ENCODE measurements at places on chromosomes 11 and 22.
A peak's percentile ranks its signal among the peaks of the same experiment; 100 is the strongest.

DNA sequence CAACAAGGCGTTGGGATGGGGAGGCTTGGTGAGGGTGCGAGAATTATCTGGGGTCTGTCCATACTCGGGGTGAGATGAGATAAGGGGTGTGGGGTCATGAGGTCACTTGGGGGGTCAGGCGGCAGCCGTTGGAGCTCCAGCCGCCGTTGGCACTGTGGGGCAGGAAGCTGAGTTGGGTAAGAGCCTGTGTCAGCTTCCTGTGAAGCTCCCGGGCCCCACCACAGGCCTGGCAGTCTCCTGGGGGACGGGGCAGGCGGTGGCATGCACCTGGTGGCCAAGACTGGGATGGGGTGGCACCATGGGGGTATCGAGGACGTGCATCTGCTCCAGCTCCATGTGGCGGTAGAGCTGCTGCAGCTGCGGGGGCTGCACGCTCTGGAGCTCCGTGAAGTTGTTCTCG, 7.1 kb upstream of the MYBPC3 start:
- DNase-seq, result no peak

DNA sequence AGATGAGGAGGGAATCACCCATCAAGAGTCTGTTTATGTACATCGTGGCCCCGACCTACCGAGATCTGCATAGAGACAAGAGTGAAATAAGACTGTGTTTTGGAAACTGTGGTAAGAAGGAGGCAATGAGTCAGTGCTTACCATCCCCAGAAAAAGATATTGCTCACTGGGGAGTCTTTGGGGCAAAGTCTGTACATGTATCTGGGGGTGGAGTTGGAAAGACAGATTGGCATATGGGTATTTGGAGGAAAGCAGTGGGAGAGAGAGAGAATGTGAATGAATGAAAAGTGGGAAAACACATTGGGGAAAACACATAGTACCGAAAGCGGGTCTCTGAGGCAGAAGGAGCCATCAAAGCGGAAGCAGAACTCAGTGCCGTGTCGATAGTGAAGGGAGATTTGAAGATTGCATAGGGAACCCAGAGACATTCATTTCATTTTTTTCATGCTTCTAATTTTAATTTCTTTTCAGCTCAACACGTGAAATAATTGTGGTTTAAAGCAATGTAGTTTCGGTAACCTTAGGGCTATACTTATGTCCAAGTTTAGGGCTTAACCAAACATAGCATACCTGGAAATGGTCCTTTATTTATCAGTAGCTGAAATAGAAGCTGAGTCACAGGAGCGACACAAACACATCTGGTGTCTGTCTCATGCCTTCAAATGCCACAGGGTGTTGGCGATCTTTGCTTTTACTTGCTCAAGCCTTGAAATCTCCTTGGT, 98.6 kb upstream of the CD44 start:
- no peak for DNase-seq

DNA sequence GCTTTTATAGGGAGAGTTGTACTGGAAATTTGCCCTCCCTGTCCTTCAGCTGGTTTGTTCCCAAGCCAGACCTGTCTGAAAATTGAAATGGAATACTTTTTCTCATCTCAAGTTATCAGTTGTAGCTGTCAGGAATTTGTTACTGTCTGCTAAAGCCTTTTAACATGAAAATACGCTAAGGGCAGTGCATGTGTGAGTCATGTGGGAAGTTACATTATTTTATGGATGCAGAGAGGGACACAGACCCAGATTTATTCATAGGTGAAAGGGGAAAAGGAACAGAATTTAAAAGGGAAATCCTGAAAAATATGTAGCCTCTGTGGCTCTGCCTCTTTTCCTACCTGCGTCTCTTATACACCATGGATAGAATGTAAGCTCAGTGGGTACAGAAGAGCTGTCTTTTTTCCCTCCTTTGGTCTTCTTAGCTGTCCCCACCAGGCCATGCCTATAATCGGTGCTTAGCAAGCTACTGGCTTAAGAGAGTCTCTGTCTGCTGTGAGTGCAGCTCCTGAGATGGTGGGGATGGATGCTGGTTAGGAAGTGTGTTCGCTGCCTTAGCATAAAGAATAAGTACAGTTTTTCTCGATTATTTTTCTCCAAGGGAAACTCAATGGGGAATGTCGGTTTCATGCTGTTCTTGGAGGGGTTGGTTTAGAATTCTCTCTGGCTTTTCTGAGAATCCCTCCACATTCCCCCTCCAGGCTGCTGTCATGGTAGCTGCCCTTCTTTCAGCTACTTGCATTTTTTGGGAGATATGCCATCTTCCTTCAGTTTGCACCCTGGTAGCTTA, 166.8 kb downstream of the TEAD1 start:
- no peak for DNase-seq

GRCh38 chr11:57324154-57324885, 432 bp downstream of the TNKS1BP1 start:
- DNase-seq, result peak; percentile 63

DNA sequence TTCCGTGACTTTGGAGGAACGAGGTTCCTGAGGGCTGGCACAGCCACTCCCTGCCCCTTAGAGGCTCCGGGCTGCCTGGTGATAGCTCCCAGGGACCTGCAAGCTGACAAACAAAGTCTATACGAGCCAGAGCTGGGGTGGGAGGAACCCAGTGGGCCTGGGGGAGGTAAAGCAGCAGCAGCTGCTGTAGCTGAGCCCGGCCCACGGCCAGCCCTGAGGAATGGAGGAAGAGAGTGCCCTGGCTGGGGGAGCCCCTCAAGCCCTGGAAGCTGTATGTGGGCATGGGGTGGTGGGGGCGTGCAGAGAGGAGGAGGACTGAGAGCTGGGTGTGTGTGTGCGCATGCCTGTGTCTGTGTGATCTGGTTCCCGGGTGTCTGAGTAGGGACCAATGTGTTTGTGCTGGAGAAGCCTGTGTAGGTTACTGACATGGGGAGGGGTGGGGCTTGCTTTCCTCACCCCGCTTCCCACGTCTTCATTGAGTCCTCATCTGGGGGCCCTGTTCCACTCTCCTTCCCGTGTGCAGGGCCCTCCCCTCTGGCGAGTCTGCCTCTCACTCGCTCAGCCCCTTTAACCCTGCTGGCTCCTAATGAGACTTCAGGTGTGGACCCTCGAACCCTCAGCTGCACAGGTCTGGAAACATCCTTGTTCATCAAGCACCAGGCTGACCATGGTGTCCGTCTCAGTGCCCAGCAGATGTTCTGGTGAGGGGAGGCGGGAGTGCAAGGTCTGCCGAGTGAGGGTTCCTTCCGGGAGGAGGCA, 10.8 kb downstream of the ST3GAL4 start:
- peak; percentile 39 for DNase-seq

- DNase-seq, result peak; percentile 87
Observed at GRCh38 chr11:61507962-61508861, at the start of gene LRRC10B. Gene LRRC10B (plus strand): TSS chr11:61508749. CDS start chr11:61508999, 250 bp downstream.

- DNase-seq, result no peak
Observed at GRCh38 chr11:88680806-88681205, 343.3 kb upstream of the CTSC start.

DNA sequence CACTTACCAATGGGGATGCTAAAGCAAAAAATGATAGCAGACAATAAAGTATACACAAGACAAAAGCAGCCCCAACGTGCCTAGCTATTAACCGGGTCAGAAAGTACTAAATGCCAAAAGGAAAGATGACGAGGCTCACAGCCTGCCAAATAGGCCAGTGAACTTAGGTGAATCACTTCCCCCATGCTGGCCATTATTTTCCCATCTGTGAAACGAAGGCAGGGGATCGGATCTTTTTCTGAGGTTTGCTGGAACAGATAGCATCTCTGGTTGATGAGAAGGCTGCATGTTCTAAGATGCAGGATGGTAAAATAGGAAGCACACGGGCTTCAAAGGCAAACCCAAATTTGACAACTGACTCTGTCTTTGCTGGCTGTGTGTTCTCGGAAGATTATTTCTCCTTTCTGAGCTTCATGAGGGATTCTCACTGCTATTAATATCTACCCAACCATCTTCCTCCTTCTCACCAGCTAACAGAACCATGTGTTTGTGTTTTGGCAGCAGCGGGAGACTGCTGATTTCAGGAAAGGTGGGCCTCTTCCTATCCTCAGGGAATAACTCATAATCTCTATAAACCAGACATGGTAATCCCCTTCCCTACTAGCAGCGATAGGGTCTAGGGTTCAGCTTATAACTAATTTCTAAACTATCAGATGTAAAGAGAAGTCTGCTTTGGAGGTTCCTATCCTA, 390.7 kb downstream of the LARGE1 start:
- no peak for DNase-seq

DNA sequence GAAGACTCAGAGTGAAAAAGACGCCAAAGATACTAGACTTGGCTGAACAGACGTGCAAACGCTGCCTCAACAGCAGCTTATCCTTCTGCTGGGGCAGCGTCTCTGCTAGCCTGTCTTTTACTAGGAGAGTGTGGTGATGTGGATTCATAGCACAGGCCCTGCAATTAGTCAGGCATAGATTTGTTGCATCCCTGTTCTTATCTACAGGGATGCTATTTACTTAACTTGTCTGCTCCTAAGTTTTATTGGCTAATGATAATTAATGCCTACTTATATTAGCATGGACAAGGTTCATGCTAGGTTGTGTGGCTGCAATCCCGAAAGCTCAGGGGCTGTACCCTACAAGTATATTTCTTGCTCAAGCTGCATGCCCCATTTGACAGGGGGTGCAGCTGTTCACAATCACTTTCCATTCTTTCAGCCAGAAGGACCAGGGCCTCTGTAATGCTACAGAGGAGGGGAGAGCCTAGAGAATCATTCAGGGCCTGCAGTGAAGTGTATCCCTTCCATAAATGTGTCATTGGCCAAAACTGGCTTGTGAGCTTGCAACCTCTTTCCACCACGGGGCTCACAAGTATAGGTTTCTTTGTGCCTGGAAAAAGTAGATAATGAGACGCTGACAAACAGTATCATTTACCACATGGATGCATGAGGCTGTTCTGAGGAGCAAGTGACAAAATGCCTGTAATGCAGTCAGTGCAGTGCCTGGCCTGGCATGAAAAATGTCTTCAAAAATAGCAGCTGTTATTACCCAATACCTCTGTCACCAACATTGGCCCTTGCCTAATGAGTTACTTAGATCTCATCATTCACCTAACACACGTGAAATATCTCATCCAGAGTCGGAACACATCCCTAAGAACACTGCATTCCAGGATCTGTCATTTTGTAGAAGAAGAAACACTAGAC, 685.8 kb upstream of the API5 start:
- no peak for DNase-seq

DNA sequence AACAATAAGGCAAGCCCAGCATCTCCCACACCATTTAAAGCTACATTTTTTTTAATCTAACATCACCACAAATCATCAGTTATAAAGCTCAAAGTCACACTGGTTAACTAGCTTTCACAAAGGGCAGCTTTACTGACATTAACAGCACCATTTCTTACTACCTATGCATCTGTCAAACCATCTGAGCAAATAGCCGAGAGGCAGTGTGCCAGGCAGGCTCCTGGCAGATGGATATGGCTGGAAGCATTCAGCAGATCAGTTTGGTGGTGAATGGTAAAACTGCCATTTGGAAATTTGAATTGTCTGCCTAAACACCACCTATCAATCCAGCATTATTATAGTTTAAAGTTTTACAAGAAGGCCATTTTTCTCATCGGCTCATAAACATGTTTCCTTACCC, 131.2 kb downstream of the TTC28 start:
- DNase-seq, result no peak

GRCh38 chr11:67470337-67471002, 1.4 kb upstream of the TMEM134 start:
- DNase-seq, result no peak

DNA sequence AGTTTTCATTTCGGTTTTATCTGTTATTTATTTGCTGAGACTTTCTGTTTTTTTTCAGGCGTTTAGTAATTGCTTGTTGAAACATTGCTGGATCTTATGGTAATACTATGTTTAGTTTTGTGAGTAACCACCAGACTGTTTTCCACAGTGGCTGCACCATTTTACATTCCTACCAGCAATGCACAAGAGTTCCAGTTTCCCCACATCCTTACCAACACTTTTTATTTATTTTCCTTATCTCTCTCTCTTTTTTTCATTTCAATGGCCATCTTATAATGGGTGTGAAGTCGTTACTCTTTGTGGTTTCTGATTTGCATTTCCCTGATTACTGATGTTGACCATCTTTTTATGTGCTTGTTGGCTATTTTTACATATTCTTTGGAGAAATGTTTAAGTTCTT, 23.7 kb downstream of the USP47 start:
- DNase-seq, result no peak

- DNase-seq, result no peak
Observed at GRCh38 chr22:48237466-48238283, 1475.2 kb downstream of the TBC1D22A start.

- no peak for DNase-seq
Observed at GRCh38 chr22:39871008-39871798, 22.4 kb downstream of the ENTHD1 start.

- DNase-seq, result no peak
Observed at GRCh38 chr11:5674391-5674790, 10.5 kb downstream of the TRIM5 start.

DNA sequence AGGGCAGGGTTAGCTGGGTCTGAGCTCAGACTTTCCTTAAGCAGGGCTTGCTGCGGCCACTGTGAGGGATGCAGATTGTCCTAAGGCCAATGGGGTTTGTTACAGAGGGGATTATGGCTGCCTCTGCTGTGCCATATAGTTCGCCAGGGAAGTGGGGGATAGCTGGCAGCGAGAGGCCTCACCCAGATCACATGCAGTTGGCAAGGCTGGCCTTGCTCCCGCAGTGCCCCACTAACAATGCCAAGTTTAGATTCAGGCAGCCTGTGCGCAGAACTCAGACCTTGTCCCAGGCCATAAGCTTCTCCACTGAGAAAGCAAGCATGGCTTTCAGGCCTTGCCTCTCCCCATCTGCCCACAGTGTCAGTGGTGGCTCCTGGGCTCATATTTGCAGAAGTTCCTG, 4.7 kb upstream of the APOL2 start:
- no peak for DNase-seq

DNA sequence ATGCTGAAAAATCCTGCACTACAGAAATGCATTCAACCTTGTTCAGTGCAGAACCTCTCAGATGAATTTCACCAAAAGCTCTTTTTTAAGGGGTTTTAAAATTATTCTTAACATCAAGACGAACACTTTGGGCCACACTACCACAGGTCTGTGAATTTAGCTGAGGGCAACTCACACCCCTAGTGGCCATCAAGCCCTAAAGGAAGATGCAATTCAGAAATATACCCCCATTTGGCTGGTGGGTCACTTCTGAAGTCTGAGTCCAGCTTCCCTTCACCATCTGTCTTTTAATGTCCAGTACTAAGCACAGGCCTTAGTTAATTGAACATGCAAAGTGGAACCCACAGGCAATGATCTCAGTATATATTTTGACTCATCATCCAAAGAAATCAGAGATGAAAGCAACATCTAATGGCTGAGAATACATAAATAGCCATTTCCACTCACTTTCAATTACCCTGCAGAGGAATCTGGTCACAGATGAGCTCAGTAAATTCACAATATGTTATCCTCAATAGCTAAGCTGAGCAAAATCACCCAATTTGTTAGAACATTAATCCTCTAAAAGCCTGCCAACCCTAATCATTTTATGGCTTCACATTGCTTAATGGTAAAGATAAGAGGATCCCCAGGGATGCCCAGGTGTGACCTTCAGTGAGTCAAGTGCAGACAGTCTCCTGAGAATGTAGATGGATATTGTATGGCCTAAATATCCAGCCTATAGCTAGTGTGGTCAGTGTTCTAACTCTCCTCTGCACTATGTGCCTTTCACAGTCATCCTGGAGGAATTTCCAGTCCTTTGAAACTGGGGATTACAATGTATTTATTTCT, 50.3 kb downstream of the FAM76B start:
- DNase-seq, result no peak
